ENCODE measurements at places on chromosomes 1 and 21.
A peak's percentile ranks its signal among the peaks of the same experiment; 100 is the strongest.

DNA sequence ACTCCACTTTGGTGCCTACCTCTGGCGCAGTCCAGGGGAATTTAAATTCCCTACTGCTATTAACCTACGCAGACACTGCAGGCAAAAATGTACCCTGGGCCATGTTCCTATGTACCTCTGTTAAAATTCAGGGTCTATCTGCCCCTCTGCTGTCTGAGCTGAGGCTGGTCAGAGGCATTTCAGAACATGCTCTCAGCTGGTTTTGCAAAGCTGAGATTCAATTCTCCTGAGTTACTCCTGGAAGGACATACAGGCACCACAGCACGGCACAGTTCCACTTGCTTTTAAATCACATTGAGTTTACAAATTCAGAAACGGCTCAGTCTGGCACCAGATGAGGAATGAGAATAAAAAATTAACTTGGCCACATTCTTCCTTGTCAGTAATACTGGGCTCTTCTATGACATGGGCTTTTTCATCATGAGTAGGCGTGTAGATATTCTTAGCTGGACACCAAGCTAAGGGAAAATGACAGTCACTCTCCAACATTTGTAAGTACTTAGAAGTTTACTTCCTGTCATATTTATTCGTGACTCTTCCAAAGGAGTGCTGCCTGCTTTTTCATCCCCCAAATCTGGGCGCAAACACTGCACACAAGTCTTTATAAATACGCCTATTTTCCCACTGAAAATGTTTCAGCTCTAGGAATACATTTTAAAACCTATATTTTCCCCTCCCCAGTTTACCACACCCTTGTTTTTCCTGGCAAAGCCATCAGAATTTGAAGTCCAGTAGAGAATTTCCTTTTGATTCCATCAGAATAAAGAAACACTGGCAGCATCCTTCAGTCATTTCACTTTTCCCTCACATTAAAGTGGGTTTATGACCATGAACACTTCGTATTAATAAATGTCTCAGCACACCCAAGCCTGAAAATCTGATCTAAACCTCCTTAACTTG is 1.9 kb downstream of the C1orf198 start:
- no peak for DNase-seq

- DNase-seq, result no peak
Observed at GRCh38 chr21:42820616-42821465, 58.5 kb downstream of the WDR4 start.

GRCh38 chr1:38327559-38327973 is 281.0 kb upstream of the POU3F1 start:
- DNase-seq, result no peak

- peak; percentile 40 for DNase-seq
Observed at GRCh38 chr1:151198254-151199127, at the start of gene PIP5K1A. Gene PIP5K1A (plus strand): TSS chr1:151198552. CDS start chr1:151198997, 445 bp downstream.

GRCh38 chr1:96962216-96962615 is 240.6 kb downstream of the PTBP2 start:
- DNase-seq, result no peak

DNA sequence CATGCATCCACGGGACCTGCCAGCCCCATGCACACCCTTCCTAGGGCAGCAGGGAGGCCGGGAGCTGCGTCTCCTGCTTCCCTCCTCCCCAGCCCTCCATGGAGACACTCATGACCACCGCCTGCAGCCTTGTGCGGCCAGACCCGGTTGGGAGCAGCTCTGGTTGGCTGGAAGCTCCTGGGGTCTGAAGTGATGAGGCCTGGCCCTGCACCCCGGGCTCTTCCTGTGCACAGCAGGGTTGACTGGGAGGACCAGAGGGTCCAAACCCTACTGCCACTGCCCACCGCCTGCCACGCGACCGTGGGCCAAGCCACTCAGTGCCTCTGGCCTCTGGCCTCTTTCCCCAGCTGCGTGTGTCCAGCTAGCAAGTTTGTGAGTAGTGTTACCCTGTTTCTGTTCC is 111.1 kb upstream of the COL6A1 start:
- no peak for DNase-seq

GRCh38 chr1:71828431-71829012 is 453.8 kb downstream of the NEGR1 start:
- DNase-seq, result no peak

DNA sequence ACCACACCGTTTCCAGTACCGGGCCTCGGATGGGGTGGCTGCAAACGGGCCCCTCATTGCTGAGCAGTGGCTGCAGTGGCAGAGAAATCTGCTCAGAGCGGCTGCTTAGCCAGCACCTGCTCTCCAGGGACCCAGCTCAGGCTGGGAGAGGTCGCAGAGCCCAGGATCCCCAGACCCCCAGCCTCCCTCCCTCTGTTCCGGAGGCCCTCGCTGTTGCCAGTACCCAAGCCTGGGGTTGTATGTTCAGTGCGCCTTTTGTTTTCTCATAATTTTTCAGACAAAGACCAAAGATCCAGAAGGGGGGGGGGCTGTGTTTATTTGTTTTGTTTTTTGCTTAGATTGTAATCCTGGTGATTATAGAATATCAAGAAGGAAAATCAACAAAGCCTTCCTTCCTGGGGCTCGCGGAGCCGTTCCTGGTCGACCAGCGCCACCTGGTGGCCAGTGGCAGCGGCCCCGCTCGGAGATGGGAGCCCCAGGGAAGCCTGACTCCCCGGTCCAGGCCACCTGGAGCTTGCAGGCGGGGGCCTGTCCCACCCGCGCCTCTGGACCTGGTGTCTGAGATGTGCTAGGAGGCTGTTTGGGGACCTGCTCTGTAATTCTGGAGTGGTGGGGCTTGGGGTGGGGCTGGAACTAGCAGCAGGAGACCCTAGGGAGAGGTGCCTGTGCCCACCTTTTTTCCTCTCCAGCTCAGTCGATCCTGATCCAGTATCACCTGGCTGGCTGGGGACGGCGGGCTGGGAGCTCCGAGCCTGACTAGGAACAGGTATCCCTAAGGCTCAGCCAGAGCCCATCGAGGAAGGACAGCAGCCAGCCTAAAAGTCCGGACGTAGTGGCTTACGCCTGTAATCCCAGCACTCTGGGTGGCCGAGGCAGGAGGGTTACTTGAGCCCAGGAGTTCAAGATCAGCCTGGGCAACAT is 123.9 kb upstream of the VAMP3 start:
- DNase-seq, result no peak

- DNase-seq, result no peak
Observed at GRCh38 chr1:29180497-29181412, 945 bp downstream of the SRSF4 start.

DNA sequence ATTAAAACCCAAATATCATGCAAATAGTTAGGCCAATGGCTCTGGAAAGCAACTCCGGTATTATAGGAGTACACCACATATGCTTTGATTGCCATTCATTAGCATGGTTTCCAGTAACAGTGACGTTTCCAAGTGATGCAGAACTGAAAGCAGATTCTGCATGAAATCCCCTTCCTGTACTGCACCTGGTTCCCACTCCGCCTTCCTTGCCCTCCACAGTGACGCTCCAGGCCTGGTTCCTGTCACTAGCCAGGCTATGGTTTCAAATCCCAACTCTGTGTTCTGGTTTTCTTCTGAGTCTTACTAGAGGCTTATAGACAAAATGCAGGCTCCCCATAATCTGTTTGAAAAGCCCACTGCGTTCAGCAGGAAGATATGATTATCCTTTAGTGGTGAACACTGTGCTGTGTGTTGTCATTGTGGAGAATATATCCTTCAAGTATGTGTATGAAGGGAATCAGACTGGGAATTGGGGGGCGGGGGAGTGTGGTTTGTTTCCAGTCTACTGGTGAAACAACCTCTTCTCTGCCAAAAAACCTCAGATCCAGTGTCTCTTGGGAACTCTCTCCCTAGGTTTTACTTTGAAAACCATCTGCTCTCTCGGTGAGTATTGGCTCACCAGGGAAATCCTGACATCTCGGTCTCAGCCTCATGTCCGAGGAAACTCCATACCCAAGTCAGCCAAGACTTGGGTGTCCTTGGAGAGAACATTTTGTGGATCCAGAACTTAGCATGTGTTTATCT is 78.7 kb downstream of the TYW3 start:
- DNase-seq, result no peak

DNA sequence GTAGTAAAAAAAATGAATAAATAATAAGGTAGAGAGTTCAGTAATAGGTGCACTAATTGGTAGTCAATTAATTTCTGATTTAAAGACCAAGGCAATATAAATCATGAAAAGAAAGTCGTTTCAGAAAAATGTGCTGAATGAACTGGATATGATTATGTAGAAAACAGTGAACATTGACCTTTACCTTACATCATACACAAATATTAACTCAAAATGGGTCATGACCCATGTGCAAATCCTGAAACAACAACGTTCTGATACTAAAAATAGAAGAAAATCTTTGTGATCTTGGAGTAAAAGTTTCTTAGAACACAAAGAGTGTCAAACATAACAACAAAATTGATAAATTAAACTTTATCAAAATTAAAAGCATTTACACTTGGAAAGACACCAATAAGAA is 39.1 kb downstream of the COL11A1 start:
- no peak for DNase-seq

DNA sequence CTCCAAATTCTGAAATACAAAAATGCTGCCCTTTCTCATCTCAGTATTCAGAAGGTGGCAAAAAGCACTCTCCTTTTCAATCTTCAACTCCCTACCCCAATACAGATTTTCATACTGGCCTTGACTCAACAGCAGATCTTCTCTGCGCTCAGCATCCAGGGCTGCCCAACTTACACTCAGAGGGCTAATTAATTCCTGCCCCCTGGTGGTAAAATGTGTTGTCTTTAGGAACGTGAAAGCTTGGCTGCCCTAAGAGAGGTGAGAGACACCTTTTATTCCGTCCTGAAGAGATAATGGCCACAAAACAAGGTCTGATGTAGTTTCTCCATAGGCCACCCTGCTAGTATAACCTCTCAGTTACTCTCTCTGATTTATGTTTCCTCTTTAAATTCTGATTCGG is 25.0 kb downstream of the KRTAP24-1 start:
- DNase-seq, result no peak

- DNase-seq, result no peak
Observed at GRCh38 chr1:203572134-203572625, 54.5 kb upstream of the ATP2B4 start.

DNA sequence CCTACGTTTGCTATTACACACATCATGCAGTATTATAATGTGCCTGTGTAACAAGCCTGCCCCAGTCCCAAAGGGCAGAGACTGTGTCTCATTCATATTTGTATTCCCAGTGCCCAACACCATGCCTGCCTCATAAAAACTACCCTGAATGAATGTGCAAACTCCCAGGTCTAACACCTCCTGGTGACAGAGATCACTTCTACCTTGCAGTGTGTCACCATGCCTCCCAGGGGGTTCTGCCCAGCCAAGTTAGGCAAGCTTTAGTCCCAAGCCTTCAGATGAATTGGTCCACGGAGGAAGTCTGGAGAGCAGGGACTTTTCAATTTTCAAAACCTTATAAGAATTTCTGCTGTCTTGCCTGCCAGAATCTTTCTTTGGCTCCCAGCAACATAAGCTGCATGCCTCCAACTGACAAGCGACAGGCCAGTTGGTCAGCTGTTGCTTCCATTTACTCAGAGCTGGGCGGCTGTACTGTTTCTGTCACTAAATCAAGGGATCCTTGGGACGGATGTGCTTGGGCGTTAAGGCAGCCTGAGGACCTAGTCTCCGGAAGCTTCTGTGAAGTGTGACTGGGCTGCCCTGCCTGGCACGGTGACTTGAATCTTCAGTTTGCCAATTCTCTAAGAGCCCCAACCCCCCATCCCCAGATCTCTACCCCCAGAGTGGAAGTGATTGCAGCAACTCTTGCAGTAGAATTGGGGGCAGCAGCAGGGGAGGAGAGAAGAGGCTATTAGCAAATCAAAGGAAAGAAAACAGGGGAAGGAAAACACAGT is 1.2 kb downstream of the RXRG start:
- DNase-seq, result no peak

GRCh38 chr1:67601539-67601938 is 83.5 kb upstream of the GADD45A start:
- DNase-seq, result no peak

DNA sequence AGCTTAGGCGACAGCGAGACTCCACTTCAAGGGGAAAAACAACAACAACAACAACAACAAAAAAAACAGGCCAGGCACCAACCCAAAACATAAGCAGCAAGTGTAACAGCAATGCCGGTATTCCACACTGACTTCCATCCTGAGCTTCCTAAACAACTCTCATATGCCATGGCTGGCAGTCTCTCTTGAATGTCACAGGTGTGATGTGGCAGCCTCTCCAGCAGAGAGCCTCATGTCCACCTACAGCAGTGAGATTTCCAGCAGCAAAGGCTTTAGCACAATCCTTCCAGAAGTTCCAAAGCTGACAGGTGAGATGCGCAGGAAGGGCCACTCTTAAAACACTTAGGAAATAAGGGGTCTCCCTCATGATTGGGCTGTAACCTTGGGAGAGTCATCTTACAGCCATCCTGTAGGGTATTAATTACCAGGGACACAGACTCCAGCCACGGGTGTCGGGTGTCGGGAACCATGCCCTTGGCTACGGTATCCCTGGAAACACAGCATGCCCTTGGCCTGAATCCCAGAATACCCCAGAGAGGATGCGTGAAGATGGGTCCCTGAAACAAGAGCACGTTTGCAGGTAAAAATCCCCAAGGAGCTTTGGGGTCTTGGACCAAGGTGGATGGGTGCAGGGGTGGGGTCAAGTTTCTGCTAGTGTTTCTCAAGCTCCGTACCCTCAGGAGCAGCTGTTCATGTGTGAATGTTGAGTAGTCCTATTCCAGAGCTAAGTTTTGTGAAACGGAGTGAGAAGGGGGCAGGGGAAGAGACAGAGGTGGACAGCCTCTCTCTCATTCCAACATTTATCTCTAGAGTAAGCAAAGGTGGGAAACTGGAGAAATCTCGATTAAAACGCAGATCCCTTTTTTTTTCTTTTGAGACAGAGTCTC is 31.4 kb downstream of the CLSTN1 start:
- DNase-seq, result no peak

- no peak for DNase-seq
Observed at GRCh38 chr21:39852726-39853500, 14.3 kb upstream of the PCP4 start.

GRCh38 chr1:45892068-45892785 is 88.8 kb downstream of the MAST2 start:
- no peak for DNase-seq

DNA sequence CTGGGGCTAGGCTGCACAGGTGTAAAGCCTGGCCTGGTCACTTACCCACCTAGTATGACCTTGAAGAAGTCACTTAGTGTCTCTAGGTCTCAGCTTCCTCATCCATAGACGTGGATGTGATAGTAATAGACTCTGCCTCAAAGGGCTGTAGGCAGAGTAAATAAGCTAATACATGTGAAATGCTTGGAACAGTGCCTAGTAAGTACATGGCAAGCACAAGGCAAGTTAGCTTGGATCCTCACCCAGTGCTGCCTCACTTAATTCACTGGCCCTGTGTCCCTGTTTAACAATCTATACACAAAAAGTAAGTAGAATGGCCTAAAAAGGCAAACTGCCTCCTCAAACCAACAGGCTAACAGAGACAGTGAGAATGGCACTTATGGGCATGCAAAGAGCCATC is 167.8 kb downstream of the PIGK start:
- no peak for DNase-seq

DNA sequence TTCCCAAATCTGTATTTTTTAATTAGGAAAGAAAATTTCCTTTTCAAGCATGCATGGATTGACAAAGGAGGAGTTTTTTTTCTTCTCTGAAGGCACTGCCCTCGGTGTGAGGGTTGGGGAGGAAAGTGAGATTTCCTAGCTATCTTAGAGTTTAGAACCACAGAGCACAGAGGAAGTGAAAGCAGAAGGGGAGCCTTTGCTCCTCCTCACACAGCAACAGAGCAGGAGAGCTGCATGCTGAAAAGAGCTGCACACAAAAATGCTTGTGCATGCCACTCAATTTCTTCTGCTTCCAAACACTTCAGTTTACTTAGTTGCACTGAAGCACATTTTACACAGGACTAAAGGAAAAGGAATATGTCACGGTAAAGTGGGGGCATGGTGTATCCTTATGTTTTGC is 308.1 kb downstream of the GPATCH2 start:
- DNase-seq, result no peak

GRCh38 chr1:204842892-204843291 is 27.8 kb upstream of the NFASC start:
- DNase-seq, result no peak

All from cortex of kidney (tissue), 1 donor.